CD4-positive, alpha-beta T cell treated with Interleukin-21 for 1 hour (primary cell): ENCODE measurements at places on chromosomes 3 and 15.

DNA sequence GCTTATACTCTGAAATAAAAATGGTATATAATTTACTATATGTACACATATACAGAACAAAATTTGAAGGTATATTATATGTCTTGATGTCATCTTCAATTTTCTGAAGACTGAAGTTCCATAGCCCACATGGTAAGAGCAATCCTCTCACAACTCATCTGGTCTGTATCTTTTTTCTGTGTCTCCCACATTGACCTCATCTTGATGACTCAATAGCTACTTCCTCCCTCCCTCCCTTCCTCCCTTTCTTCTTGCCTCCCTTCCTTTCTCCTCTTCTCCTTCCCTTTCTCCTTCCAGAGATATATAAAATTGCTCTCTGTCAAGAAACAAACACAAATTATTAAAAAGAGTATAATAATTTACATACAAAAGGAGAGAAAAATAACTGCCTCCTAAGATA lies 268.5 kb downstream of the SQOR start:
- DNase-seq: no peak

DNA sequence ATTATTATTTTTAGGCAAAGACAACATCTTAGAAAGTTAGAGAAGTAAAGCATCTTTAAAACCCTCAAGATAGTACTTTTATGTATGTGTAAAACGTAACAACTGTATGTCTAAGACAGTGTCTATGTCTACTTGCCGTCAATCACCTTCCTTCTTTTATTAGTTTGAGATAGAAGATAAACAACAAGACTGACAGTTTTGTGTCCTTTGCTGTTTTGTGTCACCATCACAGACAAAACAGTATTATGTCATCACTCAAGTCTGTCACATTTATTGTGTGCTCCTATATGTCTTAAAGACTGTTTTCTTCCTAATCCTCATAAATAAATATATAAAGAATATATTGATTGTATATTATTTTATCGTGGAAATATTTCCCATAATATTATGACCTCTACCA lies 908.3 kb downstream of the CADM2 start:
- DNase-seq: no peak

DNA sequence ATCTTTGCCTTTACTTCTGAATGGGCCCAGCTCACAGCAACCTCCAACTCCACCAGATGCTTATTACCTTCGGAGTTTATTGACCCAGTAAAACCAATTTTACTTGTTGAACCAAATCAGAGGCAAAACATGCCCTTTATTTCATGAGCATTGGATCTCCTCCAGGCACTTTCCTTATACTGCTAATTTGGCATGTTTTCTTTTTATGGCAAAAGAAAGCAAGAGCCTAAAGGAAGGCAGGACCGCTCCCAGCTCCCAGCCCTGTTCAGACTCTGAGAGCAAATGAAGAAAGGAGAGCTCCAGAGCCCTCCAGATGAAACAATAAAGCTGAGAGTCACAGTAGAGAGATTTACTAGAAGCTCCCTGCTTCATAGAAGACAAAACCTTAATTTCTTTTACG lies 81.5 kb upstream of the NR2E3 start:
- DNase-seq: no peak

DNA sequence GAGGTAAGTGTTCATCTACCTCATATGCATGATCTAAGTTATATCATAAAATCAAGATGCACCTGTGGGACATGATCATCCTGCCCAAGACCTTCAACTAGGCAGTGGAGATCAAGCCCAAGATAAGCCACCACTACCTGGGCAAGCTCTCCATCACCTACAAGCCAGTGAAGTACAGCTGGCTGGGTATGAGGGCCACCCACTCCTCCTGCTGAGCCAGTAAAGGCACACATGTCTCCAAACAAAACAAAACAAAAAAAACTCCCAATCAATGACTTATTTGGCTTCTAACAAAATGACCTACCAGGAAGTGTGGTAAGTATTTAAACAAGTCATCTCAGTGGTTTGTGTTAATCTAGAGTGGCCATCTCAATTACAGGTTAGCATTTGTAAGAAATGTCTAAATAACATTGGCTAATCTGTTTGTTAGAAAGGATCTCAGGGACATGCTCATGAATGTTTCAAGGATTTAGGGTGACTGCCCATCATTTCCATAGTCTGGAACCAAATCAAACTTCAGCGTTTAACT lies 3.1 kb downstream of the PAQR9 start:
- DNase-seq: no peak

- no peak for DNase-seq
These were observed 4.6 kb downstream of the ATP11B start for GRCh38 chr3:182797876-182798275.

- DNase-seq: no peak
These were observed 12.3 kb upstream of the NR1I2 start for GRCh38 chr3:119769394-119770149.

GRCh38 chr15:36972704-36973103 lies 127.6 kb downstream of the MEIS2 start:
- no peak for DNase-seq

DNA sequence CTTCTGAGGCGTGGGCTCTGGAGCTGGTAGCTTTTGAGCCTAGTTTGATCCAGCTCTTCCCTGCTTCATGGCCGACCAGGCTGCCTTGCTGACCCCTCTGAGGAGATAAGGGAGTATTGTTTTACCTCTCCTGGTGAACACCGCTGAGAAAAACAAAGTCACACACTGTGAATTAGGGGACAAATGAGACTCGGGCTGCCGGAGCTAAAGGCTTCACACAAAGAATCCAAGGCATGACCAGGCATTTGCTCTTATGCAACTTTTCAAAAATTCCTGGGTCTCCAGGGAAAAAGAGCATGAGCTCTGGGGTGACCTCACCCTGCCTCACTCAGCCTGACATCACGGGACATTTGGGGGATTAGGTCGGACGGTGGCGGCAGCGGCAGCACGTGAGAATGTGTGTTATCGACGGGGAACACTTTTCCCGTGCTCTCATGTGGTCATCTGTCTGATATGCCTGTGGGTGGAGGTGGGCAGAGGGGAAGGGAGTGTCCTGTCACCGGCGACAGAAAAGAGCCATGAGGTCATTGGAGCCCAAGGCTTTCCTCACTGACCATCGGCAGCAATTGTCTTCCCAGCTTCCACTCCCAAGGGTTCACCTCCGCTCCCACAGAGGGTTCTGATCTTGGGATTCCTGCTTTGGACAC lies 61.0 kb downstream of the TMEM44 start:
- DNase-seq: no peak

DNA sequence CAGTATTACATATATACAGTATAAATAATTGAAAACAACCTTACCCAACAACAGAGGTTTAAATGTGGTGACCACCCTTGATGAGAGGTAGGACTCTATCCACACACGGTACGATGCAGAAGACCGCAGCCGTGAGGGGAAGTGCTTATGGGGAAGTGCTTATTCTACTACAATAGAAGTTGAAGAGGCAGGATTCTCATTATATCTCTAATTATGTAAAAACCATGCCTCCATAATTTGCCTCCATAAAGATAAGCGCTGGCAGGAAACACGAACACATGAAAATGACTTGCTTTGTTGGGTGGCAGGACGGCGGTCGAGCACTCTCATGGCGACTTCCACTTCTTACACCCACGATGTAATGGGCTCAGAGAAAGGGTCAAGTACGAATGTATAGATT lies 7.2 kb upstream of the MUC13 start:
- no peak for DNase-seq
